NCI-H1417 treated with DMSO at 0.1 percent for 48 hours (cell line): ENCODE measurements at places on chromosomes 13 and 19.

GRCh38 chr13:63094717-63095116, 1679.1 kb upstream of the PCDH20 start:
- DNase-seq: no peak

DNA sequence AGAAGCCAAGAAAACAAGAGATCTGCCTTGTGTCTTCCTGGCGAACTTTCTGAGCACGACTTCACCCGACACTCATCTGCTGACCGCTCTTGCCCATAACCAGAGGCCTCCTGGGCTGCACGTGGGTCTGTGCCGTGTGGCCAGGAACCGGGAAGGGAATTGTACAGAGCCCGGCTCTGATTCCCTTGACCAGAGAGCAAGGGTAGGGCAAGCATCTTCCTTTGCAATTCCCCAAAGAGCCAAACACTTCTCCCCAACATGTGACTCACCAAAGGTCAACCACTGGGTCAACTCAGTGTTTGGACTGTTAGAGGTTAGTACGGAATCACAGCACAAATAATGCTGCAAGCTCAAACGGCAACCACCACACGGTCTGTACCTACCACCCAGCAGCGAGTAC, 48.9 kb downstream of the KLF2 start:
- DNase-seq: no peak

GRCh38 chr13:27792393-27793218, at the start of gene GSX1:
Gene GSX1 (plus strand): TSS chr13:27792483. CDS start chr13:27792691, 208 bp downstream.
- DNase-seq: no peak

DNA sequence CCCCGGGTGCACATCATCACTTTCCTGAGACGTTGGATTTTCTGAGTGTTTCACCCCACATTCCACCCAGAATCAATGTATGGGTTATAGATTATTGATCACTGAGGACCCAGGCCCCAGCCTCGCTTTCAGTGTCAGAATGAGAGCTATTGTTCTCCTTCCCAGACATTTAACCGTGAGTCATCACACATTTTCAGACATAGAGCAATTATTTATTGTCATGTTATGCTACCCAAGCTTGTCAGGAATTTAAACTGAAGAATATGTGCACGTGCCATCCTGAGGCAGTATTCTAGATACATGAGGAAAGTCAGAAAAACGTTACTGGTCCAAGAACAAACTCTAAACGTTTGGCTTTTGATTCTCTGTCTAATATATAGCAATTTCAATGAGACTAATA, 276.6 kb upstream of the ZNF507 start:
- no peak for DNase-seq

- no peak for DNase-seq
Measured at GRCh38 chr13:31588316-31588715, 151.0 kb upstream of the RXFP2 start.

DNA sequence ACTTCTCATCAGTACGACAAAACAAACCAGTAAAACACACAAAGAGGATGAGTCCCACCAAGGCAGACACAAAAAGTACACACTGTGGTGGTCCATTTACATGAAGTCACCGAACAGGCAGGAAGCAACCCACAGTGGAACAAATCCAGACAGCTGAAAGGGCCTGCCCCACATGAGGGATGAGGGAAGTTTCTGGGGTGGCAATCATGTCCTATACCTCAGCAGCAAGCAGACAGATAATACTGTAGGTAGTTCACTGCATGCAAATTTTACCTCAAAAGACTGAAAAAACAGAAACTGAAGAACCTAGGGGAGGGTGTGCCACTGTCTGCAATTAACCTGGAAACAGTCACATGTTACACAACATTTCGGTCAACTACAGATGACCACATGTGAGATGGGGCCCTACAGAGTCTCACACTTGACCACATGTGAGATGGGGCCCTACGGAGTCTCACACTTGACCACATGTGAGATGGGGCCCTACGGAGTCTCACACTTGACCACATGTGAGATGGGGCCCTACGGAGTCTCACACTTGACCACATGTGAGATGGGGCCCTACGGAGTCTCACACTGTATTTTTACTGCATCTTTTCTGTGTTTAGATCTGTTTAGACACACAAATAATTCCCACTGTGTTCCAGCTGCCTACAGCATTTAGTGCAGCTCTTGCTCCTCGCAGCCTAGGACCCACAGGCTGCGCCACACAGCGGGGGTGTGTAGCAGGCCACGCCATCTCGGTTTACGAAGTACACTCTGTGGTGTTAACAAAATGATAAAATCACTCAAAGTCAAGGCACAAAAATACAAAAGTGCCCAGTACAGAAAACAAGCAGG, 22.2 kb downstream of the PCID2 start:
- DNase-seq: no peak

DNA sequence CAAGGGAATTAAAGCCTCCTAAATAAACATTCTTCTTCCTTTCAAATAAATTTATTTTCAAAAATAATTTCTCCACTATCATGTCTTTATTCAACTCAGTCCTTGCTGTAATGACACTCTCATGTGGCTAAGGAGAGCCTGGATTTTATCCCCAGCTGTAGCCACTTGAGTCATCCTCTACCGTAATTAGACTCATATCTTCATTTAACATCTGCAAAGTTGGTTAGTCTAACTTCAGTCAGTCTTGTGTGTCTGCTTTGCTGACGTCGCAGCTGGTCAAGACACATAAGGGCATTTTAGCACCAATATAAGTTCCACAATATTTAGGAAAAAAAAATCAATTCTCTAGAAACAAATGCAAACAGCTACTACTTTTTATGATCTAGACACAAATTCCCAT, 776.4 kb upstream of the ATXN8OS start:
- no peak for DNase-seq

GRCh38 chr13:84380866-84381265, 498.6 kb upstream of the SLITRK1 start:
- no peak for DNase-seq

DNA sequence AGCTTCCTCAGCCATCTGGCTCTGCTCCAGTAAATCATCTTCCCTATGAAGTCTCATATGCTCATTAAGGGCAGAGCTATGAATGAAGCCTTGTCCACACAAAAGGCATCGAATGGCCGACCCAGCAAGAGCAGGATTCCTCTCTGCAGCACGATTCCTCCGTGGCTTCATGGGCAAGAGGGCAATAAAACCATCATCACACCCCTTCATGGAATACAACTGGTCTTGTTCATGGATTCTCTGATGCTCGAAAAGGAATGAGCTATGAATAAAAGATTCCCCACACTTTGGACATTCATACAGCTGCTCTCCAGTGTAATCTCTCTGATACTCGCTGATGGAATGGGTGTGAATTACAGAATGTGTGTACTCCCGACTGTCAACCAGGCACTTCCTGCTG, 25.9 kb downstream of the PEG3 start:
- no peak for DNase-seq

GRCh38 chr19:51242881-51243630, 7.8 kb upstream of the SIGLECL1 start:
- DNase-seq: no peak

GRCh38 chr19:16061943-16062342, 14.4 kb upstream of the TPM4 start:
- DNase-seq: no peak

DNA sequence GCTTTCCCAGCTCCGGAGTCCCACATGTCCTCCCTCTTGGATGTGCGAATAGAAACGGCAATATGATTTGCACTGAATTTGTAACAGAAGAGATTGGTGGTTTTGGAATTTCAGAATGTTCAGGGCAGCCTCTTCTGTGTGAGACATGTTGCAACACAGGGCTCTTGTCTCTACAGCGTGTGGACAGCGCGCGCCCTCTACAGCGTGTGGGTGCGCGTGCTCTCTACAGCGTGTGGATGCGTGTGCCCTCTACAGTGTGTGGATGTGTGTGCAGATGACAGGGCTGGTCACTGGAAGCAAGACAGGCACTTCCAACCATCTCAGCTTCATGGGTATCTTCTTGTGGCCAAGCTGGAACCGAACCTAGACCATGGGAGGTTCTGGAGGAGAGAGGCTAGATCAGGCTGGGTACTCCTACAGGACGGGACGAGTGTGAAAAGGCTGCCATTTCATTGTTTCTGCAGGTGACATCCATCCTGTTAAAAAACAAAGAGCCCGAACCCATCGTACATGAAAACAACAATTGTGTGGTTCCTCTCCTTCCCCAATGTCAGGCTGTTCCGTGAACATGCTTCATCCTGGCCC, 78.4 kb downstream of the TEX29 start:
- DNase-seq: no peak

- no peak for DNase-seq
Measured at GRCh38 chr19:7418596-7418995, 69.9 kb downstream of the ARHGEF18 start.

GRCh38 chr19:47306303-47306702, 3.4 kb upstream of the C5AR1 start:
- no peak for DNase-seq

DNA sequence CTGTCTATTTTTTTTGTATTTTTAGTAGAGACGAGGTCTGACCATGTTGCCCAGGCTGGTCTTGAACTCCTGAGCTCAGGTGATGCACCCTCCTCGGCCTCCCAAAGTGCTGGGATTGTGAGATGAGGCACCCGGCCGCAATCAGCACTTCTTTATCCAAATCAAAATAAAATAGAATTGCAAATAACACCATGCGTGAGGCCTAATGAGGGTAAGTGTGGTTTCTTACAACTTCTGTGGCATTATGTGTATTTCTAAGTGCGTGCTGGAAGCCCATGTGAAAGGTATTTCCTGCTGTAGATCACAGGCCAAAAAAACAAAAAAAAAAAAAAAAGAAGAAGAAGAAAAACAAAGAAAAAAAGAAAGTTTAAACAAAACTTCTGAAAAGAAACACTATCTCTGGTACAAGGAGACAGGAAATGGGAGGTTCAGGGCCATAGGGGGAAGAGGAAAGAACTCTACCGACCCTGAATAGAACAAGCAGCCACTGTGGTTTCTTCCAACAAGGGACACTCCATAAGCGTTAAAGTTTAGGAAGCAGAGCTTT, 3.0 kb upstream of the GRAMD1A start:
- no peak for DNase-seq

DNA sequence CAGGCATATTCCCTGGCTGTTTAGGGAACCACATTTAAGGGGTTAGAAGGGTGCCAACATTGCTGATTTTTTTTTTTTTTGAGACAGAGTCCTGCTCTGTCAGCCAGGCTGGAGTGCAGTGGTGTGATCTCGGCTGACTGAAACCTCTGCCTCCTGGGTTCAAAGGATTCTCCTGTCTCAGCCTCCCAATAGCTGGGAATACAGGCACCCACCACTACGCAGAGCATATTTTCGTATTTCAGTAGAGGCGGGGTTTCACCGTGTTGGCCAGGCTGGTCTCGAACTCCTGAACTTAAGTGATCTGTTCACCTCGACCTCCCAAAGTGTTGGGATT, 7.8 kb upstream of the CRX start:
- DNase-seq: no peak

- DNase-seq: no peak
Measured at GRCh38 chr13:26895808-26896466, 135.4 kb upstream of the GPR12 start.

GRCh38 chr13:86445206-86445605, 646.0 kb upstream of the SLITRK6 start:
- no peak for DNase-seq

DNA sequence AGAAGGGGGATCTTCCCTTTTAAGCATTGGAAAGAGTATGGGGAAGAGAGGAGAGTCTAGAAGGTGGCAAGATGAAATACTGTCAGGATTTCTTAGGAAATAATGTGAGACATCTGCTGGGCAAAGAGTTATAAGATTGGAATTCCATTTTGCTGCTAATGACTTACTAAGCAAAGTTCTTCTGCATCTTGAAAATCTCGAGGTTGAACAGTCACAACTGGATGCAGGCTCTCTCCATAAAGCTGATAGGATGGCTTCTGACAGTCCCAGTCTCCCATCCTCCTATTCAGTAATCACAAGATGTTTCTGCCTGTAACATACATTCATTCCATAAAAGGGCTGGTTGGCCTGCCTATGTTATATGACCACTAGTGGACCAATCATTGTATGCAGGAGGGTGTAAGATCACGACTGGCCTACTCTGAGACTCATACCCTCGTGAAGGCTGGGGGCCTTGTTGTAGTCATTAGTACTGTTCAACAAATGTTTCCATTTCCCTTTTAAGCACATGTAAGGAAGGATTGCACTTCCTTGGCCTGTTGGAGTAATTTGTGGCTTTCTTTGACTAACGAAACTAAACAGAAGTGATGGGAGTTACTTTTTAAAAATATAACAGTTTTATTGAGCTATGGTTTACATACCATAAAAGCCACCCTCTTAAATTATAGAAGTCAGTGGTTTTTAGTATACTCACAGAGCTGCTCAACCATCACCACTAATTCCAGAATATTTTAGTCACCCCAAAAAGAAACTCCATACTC, 45.0 kb upstream of the TDRD3 start:
- DNase-seq: no peak

DNA sequence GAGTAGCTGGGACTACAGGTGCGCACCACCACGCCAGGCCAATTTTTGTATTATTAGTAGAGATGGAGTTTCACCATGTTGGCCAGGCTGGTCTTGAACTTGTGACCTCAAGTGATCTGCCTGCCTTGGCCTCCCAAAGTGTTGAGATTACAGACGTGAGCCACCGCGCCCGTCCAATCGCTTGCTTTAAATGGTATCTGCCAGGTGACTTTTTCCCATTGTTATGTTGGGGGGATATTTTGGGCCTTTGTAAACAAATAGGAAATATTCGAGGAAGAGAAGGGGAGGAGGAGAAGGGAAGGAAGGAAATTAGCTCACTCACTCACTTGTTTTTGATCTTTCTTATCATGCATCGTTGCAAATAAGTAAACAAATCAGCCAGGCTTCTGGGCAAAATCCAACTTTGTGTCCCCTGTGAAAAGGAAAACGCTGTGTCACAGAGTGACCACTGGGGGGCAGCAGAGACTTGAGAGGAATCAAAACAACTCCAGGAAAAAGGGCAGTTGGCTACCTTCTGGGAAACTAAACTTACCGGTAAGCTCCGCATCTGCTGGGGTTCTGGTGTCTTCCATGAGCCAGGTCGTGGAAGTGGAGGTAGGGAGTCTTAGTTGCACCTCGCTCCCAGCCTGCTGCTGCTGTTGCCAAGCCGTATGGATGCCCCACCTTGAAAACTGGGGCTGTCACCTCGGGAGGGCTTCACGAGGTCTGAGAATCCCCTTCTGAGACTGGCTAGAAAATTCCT, 9.3 kb upstream of the RANBP3 start:
- peak; percentile 65 for DNase-seq

DNA sequence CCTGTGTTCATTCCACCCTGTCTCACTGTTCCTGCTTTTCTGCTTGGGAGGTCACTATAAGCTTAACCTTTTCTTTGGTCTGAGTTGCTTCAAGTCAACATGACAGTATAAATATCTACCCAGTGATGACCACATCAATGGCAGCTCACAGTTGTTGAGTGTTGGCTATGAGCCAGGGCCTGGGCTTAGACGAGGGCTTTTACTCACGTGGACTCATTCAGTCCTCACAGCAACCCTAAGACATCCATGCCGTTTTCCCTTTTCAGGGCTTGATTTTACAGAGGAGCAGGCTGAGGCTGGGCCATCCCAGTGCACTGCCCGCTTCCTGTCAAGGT, 10.2 kb upstream of the CCDC97 start:
- DNase-seq: no peak
